ENCODE measurements at places on chromosomes 1 and 21.

- no peak for DNase-seq
Measured at GRCh38 chr1:91120936-91121335, 99.1 kb upstream of the ZNF644 start.

DNA sequence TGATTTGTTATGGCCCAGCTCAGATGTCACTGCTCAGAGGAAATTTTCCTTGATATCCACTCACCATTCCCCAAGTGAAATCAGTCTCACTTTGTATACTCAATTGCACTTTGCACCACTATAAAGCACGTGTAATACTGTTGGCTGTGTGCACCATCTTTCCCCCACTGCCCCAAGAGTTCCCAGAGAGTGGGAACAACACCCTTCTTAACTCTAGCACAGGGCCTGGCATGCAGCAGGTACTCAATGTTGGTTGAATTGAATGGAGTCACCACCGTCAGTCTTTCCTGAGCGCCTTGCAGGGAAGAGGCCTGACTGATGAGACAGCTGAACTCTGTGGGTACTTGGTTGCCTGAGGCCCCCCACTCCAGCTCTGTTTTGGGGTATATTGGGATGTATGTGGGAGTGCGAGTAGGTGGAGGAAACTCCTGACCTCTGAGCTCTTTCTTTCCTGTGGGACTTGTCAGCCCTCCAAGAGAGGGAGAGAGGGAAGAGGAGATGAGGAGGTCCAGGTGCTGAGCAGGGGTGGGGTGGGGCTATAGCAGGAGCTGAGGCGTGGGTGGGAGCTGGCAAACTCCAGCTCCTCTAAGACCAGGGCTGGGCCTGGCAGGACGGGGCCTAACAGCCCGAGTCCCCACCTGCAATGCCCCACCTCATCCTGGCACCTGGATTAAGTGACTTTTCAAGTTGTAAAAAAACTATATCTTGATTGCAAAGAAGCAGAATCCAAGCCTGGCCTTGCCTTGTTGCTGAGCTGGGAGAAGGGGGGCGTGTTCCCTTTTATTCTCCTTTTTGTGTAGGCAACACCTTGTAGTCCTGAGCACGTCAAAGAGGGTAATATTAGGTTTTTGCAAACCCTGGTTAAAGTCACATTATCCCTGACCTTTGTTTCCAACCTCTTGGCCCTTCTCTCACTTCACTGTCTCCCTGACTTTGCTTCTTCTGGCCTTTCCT is 19.4 kb upstream of the WASF2 start:
- DNase-seq, result no peak

DNA sequence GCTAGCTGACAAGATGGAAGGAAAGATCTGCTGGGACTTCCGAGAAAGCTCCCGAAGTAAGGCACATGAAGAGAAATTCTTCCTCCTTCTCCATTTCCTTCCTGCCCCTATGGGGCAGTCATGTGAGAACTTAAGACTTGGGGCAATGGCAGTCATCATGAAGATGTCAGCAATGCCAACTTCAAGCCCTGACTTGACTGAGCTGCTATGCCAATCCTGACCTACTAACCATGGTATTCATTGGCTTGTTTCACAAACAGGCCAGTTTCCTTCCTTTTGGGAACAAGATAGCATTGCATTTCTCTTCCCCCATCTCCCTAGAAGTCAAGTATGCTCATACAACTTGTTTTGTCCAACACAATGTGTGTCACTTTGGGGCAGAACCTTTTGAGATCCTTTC is 25.5 kb downstream of the GRIK1 start:
- DNase-seq, result no peak

DNA sequence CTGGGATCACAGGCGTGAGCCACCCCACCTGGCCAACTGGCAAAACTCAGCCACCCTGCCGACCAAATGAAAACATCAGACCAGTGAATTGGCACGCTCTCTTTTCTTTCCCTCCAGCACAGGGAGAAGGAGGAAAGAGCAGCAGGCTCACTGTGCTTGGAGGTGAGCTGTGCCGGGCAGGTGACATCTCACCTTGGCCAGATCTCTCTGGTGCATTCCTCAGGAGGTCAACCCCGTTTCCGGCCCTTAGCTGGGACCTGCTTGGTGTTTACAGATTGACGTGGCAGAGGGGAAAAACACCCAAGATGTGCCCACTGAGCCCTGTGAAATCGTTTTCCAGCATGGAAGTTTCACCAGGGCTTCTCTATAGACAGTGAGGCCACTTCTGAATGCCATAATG is 45.1 kb downstream of the TMEM51 start:
- no peak for DNase-seq

GRCh38 chr1:6584126-6585080 is 4.6 kb downstream of the ZBTB48 start:
- no peak for DNase-seq

GRCh38 chr1:160070243-160071163 is 543 bp upstream of the KCNJ10 start:
- peak; percentile 85 for DNase-seq

GRCh38 chr1:185562461-185563359 is 171.5 kb upstream of the HMCN1 start:
- no peak for DNase-seq

DNA sequence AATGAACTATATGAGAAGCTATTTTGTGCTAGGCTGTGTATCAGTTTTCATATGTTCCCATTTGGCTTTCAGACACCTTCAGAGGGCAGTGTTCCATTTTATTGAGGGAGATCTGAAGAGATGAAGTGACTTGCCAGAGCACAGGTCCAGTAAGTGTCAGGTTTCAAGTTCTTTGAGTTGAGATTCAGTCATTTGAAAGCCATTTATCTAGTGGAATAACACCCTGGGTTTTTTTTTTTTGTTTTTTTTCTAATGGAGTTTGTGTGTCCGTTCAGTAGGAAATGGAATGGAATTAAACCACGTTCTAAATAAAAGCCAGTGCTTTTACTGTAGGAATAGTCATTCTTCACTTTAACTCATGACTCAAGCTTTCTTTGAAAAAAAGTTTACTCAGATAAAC is 652.9 kb upstream of the USP24 start:
- no peak for DNase-seq

DNA sequence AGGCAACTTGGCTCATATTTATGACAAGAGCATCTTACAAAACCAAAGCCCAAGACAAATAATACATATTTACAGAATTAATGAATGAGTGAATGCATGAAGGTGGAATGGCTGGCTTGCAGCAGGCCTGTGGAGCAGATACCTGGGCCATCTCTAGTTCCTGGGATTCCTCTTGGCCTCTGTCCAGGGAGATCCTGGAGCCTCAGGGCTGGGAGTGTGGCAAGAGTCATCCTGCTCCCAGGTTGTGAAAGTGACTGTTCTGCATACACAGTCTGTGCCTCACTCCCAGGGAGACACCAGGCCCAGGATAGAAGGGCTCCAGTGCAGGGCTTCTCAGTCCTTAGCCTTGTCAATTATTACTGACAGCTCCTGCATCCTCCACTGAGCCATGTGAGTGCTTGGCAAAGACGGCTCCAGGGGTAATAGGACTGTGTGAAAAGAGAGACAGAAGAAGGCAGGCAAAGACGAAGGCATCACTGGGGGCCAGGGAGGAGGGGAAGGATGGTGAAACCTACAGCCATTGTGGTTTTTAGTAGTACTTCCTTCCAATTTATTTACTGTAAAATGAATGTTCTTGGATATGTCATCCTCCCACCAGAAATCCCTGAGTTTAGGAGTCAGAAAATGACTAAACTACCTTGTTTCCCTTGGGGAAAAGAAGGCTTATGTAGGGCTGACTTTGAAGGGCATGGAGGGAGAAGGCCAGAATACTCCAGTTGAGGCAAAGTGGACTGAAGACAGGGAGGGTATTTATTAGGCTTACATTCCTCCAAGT is 14.3 kb upstream of the KPRP start:
- DNase-seq, result no peak

GRCh38 chr1:178579562-178579961 is 66.7 kb downstream of the TEX35 start:
- DNase-seq, result no peak

GRCh38 chr1:226657895-226658545 is 81.1 kb downstream of the ITPKB start:
- DNase-seq, result peak; percentile 8

- no peak for DNase-seq
Measured at GRCh38 chr1:30535595-30536325, 187.6 kb downstream of the MATN1 start.

GRCh38 chr1:5688081-5689077 is 303.8 kb downstream of the NPHP4 start:
- DNase-seq, result no peak

DNA sequence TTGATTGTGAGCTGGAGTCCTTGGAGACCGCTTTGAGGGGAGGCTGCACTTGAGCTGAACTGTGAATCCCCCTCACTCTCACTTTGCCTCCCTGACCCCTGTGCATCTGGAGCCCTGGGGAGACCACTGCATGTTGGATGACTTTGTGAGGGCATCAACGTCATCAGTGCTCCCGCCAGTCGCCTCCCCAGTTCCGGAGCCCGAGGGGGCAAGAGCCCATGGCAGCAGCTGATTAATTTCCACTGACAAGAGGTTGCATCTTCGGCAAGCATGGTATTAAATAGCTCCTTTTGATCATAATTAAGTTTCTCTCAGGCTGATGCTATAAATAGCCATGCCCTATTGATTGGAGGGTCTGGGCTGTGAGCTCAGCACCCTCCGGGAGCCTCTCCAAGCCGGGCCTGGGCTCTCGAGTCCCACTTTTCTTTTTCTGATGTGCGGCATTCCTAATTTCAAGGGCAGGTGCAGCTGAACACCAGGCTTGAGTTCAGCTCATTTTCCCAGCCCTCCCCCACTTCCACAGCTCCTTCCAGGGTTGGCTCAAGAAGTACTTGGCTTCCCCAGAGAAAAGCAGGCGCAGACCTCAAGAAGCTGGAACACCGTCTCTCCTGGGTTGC is 33.2 kb downstream of the KCND3 start:
- DNase-seq, result no peak

DNA sequence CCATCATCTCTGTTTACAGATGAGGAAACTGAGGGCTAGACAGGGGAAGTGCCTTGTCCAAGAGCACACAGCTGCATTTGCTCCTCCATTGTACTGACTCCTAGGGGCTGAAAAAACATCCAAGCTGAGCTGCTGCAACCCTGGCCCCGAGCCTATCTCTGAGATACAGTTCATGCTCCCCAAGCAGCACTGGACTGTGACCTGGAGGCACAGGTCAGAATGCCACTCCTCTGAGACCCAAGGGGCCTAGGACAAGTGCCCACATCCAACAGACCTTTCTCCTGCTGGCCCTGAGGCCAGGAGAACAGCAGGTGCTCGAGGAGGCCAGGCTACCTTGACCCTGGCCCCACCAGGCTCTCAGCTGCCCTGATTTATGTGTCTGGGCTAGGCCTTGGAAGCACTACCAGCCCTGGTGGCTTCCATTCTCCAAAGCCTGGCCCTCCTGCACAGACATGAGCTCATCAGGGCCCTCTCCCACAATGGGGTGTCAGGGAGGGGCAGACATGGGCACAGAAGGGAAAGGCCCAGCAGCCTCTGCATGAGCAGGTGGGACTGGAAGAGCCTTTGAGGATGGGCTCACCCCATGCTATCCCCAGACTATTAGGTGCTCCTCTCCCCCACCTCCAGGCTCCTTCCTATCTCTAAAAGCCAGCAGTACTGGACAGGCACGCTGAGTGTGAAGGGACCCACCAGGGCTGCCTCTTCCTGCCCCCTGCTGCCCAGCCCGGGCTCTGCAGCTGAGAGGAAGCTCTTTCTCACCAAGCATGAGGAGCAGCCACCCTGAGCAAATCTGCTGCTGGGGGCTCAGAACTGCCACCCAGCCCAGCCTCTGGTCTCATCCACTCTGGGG is 18.8 kb downstream of the ADGRB2 start:
- peak; percentile 55 for DNase-seq

GRCh38 chr1:23356471-23357137 is 12.5 kb upstream of the HNRNPR start:
- no peak for DNase-seq

DNA sequence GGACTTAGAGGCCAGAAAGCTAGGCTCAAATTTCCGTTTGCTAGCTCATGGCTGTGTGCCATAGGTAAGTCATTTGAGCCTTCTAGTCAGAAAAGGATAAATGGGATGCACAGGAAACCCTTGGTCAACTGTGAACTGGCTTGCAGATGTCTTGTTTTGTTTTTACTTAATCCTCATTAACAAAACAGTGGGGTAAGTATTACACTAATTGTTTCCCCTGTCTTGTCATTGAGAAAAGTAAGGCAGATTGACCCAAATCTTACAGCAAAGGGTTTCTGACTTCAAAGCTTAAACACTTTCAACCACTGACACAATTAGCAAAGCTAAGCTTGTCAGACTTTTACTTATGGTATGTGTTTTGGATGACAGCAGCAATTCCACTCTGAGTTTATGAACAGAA is 291.3 kb downstream of the NTNG1 start:
- DNase-seq, result no peak

DNA sequence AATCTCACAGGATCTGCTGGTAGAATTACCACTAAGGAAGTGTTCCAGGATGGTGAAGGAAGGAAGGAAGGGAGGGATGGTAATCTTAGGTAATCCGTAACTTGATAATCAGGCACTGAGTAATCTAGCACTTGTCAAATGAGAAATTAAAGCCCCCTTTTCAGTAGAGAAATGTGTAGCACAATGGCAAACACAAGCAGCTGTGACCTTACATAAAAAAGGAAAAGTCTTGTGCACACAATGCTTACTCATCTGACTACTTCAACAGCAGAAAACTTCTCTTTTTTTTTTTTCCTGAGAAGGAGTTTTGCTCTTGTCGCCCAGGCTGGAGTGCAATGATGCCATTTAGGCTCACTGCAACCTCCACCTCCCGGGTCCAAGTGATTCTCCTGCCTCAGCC is 6.1 kb downstream of the NUP210L start:
- DNase-seq, result no peak

GRCh38 chr1:43225168-43225567 is 44.6 kb upstream of the TMEM125 start:
- DNase-seq, result no peak

- DNase-seq, result no peak
Measured at GRCh38 chr1:45820173-45820572, 16.8 kb downstream of the MAST2 start.

GRCh38 chr1:4973341-4973740 is 318.9 kb downstream of the AJAP1 start:
- DNase-seq, result no peak

DNA sequence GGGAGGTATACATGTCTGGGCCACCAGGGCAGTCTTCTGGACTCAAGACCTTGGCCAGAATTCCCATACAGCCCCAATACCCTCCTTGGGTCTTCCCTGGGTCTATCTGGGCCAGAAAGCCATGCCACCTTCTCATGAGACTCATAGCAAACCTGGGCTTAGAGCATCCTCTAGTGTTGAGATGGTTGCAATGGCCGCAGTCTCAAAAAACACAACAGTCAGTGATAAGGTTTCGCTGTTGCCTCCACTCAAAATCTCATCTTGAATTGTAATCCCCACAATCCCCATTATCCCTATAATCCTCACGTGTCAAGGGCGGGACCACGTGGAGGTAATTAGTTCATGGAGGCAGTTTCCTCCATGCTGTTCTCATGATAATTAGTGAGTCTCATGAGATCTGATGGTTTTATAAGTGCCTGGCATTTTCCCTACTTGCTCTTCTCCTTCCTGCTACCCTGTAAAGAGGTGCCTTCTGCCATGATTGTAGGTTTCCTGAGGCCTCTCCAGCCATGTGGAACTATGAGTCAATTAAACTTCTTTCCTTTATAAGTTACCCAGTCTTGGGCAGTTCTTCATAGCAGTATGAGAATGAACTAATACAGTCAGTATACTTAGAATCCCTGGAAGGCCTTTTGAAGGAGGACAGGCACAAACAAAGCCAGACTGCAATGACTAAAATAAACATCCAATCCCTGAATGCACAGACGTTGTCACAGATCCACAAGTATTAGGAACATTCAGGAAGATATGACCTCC is 77.0 kb downstream of the CTH start:
- no peak for DNase-seq
